CMK (cell line): ENCODE measurements at places on chromosomes 5 and 9.

DNA sequence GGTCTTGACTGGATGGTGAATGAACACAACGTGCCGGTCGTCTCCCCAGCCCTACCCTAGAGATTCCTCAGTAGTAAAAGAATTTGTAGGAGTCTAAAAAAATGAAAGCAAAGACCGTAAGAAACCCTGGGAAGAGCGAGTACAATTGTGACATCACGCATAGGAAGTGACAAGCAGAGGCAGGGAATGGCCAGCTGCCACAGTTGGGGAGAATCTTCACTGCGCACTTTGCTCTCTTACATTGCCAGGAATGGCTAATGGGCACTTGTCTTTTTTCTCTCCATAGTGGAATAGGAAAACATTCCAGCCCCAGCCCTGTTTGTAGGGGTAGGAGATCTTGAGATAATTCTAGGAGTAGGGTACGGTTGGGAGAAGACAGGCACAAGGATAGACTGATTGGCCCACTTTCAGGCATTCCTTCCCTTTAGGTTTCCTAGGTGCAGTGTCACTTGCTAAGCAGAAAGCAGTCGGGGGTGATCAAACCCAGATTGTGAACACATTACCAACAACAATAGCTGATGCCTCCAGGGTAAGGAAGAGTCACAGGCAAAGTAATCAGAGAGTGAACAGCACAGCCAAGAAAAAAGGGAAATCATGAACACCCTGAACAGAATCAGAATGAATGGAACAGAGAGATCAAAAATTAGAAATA, 302.7 kb downstream of the MAN2A1 start:
- no peak for DNase-seq

- DNase-seq, result no peak
These were observed 623.3 kb downstream of the RAB3C start for GRCh38 chr5:59206132-59206581.

GRCh38 chr9:82124090-82124489, 135.5 kb downstream of the SPATA31D1 start:
- no peak for DNase-seq

DNA sequence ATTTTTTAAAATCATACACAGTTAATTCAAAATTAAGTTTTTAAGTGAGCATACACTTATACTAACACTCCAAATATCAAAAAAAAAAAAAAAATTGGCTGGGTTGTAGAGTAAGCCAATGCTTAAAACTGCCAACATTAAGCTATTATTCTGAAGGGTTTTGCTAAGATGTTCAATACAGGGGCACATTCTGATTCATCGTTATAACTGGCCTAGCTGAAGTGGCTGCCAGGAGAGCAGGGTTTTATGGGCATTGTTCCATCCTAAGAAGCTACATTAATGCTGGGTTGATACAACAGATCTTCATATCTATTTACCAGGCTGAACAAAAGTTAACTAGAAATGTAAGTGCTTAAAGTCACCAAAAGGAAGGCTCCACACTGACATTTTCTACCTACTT, 13.4 kb downstream of the ELAVL2 start:
- no peak for DNase-seq

- DNase-seq, result no peak
These were observed 33.4 kb downstream of the GRIA1 start for GRCh38 chr5:153523831-153524230.

DNA sequence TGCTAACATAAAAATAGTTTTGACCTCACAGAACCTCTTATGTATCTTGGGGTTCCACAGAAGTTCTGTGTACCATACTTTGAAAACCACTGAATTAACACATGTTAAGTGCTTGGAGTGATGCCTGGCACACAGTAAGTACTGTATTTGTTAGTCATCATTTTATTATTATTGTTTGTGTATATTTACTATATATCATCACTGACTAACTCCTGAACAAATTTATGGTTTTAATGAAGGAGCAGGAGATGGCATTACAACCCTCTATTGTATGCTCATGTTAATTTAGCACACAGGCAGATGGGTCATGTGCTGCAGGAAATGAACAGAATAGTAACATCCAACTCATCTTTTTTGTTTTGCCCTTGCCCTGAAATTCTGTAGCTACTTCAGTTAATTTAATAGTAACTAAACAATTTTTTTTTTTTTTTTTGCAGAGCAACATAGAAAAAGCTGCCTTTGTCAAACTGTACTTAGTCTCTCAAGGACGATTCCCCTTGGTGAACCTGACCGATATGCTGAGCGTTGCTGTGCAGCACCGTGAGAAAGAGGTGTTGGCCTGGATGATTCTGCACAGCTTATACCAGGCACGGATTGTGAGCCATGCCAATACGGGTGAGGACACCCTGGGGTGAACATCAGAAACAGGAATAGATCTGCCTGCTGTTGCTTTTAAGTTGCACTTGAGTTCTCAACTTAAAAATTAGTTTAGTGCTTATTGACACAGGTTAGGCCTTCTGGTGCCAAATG, 45.4 kb downstream of the HACD4 start:
- DNase-seq, result no peak

DNA sequence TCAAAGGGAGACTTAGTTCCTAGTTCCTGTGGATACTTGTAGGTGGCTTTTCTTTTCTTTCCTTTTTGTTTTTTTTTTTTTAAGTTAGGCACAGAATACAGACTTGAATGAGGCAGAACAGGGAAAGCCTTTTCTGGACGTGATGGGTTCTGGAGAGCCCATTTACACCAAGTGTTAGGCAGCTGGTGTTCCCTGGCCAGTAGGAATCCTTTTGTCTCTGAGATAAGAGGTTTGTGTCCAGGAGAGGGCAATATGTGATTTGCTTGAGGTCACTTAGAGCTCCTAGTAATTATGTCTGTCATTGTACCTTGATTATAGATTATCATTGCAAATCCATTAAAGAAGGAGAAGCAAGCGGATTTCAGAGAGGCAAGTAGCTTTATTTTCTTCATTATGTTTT, 9.1 kb downstream of the MEGF10 start:
- DNase-seq, result no peak

- DNase-seq, result no peak
These were observed 134.7 kb downstream of the CDH6 start for GRCh38 chr5:31328040-31328733.

DNA sequence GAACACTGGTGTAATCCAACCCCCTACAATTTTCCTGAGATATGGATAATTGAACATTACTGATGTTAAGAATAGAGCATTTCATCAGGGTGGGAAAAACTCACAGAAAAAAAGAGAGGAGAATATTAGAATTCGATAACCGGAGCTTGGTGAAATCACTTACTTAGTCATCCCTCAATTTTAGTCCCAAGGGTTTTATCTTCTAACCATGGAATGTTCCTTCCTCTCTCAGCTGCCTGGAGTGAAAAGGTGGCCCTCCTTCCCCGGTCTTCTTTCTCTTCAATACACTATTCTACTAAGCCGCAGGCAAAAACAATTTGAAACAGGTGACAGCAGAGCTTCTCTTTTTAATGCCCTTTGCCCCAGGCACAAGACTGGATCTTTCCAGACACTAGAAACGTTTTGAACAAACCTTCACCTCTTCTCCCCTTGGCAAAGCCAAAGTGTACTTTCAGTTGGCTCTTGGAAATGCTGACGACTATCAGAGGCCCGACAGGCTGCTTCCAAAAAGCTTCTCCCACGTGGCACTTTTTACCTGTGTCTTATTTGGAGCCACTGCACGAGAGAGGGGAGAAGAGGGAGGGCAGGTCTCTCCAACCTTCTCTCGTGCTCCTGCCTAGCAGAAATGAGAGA, 543.9 kb downstream of the TLE1 start:
- DNase-seq, result no peak
